ENCODE measurements at places on chromosomes 3 and 15.
A peak's percentile ranks its signal among the peaks of the same experiment; 100 is the strongest.

DNA sequence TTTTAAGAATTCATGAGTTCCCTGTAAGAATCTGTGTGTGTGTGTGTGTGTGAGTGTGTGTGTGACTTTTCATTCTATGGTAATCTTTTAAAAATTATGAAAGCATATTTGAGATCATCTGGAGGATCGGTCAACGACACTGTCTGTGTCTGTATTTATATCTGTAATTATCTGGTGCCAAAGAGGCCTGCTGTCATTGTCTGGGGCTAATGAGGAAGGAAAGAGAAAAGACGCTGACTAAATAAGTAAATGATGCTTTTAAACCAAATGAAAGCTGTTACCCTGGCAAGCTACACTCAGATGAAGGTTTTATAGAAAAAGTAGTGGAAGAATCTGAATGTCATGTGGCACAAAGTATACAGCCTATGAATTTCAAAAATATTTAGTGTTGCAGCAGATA, 439.8 kb downstream of the RBMS3 start:
- DNase-seq, result no peak

DNA sequence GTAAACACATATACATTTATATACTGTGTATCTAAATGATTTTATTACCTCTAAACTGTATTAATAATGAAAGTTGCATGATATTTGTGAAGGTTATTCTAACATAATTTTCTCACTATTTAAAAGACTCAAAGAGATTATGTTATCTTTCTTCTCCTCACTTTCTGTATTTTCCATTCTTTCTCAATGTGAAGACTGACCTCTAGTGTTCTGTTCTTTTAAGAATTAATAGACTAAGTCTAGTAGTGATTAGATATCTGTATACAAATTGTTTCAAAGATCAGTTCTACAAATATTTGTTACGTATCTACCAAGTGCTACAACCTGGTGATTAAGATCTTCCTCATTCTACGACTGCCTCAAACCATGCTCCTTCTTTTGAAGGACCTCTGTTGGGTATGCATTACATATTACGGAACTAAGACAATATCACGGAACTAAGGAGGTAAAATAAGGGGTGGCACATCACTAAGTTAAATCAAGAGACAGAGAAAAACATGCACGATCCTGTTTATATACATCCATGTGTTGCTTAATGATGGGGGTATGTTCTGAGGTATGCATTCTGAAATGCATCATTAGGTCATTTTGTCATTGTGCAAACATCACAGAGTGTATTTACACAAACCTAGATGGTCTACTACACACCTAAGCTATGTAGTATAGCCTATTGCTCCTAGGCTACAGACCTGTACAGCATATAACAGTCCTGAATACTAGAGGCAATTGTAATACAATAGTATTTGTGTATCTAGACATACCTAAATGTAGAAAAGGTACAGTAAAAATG, 161.5 kb upstream of the KBTBD8 start:
- no peak for DNase-seq

DNA sequence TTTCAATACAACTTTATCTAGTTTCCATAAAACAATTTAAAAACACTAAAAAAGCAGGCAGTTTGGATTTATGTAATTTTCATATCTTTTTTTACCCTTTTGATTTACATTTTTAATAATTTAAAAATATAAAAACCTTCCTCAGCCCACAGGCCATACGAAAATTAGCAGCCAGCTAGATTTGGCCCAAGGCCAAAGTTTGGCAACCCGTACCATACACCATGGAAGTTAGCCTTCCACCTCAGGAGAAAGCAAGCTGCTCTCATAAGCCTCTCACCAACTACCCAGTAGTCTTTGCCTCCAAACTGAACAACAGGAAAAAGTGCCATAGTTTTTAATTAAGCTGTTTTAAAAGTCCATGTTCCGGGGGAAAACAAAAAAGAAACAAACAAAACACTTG, 107.3 kb upstream of the TRIM42 start:
- DNase-seq, result no peak

DNA sequence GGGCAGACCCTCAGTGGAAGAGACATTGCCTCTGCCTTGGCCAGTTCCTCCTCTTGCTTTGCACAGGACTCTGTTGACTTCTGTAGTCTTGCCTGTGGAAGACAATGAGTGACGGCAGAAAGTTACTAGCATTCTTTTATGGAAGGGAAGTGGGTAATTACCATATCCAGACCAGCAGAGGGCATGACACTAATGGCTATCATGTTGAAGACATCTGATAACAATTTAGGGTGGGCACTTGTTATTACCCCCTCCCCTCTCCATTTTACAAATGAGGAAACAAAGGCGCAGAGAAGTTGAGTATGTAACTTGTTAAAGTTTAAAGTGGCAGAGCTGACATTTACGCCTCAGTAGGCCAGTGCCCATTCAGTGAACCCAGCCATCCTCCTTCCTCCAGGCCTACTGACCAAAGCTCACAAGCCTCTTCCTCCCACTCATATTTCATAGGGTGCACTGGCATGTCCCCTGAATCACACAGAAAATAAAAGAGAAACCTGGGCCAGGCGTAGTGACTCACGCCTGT, 48.2 kb upstream of the FMN1 start:
- peak; percentile 32 for DNase-seq

DNA sequence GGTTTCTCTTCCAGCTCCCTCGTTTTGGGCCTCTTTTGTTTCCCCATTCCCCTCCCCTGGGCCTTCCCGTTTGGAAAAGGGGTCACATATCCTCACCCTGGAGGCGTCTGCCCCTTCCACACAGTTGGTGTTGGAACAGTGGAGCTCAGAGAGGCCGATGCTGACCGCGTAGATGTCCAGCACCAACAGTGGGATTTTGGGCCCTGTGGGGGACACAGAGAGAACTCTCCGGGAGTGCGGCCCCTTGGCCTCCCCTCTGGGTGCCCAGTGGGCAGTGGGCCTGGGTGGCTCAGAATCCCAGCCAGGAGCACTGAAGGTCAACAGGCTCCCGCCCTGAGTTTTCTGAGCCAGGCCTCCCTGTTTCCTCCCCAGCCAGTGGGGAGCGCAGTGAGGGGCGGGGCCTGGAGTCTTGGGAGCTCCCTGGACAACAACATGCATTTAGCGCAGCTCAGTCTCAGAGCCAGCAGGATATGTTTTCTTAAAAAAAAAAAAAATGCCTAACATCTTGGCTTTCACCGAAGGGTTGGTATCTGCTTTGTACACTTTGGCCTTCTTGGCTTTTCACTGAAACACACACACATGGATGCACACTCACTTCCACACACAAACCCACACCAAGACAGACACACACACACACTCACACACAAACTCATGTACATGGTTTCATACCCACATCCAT, 670 bp upstream of the ISLR start:
- no peak for DNase-seq

DNA sequence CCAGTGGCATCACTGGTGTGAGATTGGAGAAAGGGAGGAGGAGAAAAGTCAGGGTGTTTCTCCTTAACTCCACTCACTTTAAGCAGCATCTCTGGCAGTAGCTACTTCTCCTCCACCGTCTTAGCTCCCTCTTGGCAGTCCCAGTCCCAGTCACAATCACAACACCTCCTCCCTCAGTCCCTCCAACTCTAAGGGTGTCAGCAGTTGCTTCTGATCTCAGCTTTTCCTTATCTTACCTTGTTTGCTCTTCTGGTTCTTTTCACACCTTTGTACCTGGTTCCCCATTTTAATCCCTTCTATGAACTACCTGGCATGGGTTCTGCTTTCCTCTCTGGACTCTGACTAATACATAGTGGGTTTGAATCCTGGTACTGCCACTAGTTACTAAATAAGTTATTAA, 188.3 kb upstream of the CTDSPL start:
- DNase-seq, result no peak

DNA sequence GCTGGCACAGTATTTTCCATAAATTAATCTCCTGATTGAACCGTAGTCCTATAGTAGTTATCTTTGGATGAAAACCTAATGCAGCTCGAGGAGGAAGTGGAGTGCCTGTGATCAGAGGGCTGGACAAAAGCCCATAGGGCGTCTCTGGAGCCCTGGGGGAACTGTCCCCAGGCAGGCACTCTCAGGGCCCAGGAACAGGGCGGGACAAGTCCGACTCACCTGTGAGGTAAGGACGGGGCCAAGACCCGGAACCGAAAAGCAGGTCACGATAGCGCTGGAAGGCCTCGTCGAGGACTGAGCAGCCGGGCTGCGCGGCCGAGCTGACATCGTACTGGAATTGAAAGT, 341 bp downstream of the HEXA start:
- peak; percentile 61 for DNase-seq

GRCh38 chr15:80732167-80732566, 37.1 kb downstream of the ABHD17C start:
- DNase-seq, result no peak

DNA sequence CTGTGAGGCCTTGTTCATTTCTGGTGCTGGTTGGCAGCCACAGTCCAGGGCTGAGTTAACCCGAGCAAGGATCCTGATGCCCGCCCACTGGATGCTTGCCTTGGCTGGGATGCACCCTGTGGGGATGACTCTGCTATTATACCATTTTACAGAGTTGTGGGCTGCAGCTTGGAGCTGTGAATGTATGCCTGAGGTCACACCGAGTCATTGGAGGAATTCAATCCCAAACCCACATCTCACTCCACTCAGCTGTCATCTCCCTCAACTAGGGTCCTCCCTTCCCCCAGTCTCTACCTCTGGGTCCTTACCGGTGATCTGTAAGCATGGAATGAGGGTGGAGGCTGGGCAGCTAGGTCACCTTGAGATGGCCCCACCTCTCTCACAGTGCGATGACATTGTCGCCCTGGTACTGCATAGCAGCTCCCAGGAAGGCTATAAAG, 22.1 kb downstream of the MAPKAPK3 start:
- DNase-seq, result no peak

DNA sequence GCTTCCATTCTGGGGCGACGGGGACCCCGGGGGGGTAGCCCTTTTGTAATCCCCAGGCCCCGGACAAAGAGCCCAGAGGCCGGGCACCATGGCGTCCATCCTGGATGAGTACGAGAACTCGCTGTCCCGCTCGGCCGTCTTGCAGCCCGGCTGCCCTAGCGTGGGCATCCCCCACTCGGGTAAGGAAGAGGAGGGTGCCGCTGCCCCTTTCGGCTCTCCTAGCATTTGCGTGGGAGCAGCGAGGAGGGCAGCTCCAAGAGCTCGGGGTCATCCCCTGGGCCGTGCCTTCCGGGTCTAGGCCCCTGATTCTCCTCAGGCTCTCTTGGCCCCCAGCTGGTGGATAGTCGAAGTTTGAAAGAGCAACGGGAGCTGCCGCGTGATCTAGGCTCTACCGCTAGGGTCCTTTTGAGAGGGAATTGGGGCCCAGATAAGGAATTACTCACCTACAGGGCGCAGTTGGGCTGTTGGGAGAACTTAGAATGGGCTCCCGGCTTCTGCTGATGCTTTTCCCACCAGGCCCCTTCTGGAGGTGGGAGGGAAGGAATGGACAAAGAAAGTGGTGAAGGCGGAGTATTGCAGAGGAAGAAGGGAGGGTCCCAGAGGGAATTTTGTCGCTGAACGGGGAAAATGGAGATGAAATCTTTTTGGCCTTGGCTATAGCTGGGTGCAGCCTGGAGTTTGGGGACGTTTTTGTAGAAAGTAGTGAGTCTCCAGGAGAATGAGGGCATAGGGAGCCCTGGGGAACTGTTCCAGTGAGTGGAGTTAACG, 615 bp downstream of the VPS18 start:
- DNase-seq, result peak; percentile 87

GRCh38 chr3:175392653-175393052, 533.5 kb downstream of the NAALADL2 start:
- DNase-seq, result no peak

Measured in NB4 (cell line).